HS-5 (cell line): ENCODE measurements at places on chromosomes 3 and 15.

DNA sequence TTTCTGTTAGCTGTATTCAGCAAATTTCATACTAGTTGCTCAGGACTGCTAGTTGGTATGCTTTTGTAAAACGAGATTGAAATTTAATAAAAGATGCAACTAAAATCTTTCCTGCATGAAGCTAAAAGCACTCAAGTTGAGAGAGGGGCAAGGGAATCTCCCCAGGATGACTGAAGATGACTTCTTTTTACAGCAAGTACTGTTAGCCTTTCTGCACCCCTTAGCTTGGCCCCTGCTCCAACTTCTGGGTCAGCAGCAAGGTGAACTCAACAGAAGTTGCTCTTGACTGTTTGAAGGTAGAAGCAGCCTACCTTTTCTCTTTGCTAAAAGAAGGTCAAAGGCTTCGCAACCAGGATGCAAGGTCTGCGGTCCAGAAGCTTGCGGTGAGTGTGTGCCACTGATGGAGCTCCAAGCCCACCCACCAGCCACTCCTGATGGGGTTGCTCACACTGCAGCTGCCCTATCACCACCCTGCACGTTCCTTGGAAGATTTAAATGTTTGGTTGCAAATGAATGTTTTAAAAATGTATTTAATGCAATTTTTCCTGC lies 32.5 kb downstream of the NME9 start:
- no peak for DNase-seq

DNA sequence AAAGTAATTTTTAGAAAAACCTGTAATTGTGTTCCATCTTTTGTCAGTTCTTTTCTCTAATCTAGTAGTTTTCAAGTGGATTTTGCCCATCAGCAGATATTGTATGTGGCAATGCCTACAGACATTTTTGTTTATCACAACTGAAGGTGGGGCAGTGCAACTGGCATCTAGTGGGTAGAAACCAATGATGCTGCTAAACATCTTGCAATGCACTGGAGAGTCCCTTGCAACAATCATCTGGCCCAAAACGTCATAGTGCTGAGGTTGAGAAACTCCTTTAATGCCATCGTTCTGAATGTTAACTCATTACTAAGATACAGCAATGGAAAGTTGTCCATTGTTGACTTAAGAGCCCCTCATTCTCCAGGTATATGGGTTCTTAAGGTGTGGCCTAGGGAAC lies 80.1 kb downstream of the BTD start:
- DNase-seq: no peak

DNA sequence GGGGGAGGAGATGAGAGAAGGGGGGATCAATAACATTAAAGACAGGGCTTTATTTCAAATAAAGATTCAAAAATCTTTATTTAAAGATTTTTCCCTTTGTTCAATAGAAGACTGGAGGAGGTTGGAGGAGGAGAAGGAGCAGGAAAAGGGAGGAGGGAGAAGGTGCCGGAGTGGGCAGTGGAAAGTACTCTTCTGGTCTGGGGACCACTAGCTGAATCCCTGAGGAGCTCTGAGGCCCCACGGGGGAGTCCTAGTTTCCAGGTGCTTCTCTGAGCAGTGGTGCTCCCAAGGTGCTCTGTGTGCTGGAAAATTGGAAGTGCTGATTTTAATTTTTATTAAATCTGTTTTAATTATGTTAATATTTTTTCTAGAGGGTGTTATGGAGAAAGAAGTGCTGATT lies 19.4 kb upstream of the SEMA4B start:
- DNase-seq: no peak

DNA sequence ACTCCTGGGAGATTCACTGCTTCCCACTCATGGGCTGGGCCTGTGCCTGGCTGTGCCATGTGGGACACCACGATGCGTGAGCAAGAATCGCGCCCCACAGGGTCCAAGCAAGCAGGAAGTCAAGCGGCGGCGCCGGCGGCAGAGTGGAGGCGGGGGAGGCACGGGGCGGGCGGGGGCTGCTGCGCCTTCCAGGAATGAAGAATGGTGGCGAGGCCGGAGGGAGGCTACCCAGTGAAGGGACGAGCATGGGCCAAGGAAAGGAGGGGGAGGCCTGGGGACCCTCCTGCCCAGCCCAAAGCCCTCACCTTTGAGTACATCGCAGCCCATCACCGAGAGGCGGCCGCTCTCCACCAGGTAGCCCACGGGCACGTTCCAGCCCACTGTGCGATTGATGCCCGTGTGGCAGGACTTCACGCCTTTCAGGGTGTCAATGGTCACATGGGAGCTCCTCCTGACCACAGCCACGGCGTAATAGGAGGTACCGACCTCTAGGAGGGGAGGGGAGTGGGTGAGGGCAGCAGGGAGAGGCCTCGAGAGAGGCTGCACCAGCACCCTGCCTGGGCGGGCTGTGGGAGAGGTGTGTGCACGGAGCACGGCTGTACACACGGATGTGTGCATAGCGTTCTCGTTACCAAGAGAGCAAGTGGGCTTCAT lies 5.5 kb downstream of the MELTF start:
- no peak for DNase-seq

- no peak for DNase-seq
Measured at GRCh38 chr3:126028096-126028495, 55.8 kb downstream of the SLC41A3 start.

DNA sequence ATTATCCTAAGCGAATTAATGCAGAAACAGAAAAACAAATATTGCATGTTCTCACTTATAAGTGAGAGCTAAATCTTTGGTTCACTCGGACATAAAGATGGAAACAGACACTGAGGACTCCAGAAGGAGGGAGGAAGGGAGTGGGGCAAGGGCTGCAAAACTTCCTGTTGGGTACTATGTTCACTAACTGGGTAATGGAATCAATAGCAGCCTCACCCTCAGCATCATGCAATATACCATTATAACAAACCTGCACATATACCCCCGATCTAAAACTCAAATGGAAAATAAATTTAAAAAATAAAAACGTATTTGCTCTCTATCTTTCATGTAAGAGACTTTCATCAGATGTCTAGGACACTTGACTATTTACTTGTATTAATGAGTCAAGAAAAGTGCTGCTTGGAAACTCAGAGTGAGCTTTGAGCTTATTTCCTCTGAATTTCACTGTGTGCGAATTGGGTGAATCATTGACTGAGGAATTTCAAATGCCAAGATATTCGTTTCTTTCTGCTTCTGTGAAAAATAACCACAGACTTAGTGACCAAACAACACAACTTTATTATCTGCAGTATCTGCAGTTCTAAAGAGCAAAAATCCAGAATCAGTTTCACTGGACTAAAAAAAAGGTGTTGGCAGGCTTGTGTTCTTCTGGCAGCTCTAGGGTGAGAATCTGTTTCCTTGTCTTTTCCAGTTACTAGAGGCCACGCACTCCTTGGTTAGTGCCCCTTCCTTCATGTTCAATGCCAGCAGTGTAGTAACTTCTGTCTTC lies 18.4 kb downstream of the TM4SF18 start:
- peak; percentile 71 for DNase-seq

DNA sequence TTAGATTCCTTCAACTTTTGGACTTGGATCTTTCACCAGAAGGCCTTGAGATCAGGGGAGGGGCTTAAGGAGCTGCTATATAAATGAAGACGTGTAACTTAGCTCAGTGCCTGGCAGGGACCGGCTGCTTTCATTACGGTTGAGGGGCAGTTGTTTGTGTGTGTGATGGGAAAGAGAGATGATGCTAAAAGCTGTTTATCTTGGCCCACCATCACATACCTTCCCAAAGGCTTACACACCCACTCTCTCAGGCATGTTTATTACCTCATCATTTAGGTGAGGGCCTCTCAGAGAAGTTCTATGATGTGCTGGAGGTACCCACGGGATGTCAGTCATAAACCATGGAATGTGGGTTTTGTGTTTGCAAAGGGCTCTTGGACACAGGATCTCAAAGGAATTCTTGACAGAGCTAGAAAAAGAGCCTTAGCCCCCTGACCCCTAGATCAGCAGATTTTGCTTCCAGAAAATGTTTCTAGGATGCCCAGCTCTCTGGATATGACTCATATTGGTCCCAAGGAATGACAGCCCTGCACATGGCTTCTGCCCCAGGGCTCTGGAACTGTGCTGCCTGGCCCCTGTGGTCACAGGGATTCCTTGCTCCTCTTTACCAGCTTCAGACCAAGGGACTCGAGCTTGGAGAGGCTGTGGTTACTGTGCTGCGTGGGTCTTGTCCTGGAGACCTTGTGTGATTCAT lies 15.9 kb upstream of the SMAD3 start:
- DNase-seq: peak; percentile 74

- DNase-seq: peak; percentile 39
Measured at GRCh38 chr3:116302087-116302747, 143.1 kb downstream of the LSAMP start.

GRCh38 chr15:47003568-47003967 lies 713.7 kb upstream of the SEMA6D start:
- DNase-seq: no peak

- DNase-seq: no peak
Measured at GRCh38 chr3:143551761-143552160, 296.5 kb downstream of the SLC9A9 start.

DNA sequence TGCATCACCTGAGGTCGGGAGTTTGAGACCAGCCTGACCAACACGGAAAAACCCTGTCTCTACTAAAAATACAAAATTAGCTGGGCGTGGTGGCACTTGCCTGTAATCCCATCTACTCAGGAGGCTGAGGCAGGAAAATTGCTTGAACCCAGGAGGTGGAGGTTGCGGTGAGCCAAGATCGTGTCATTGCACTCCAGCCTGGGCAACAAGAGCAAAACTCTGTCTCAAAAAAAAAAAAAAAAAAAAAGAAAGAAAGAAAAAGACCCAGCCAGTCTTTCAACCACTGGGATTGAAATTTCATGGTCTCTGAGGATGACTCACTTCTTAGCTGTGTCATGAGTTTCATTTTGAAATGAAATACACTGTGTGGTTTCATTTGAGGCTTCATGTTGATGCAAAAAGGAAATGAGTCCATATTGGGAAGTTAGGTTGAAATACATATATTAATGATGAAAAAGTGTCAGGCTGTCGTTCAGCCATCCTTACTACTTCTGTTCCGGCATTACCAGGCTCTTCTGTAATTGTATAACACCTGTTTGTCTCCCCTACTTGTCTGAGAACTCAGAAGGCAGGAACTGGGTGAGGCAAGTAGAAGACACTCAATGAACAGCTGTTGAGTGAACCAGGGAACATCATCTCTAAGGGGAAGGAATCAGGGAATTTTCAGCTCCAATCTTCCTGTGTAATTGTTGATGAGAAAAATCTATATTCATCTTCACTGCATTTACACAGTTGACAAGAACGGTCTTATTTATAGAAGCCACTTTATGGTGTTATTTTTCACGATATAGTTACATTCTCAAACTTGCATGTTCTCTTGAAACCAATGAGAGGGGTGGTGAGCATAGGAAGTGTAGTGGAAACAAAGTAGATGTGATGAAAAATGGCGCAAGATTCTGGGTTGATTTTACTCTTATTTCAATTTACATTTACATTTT lies 87.4 kb downstream of the NFKBIZ start:
- peak; percentile 88 for DNase-seq

GRCh38 chr15:75195122-75195765 lies 6.4 kb upstream of the C15orf39 start:
- no peak for DNase-seq

GRCh38 chr3:105997800-105998526 lies 129.2 kb upstream of the CBLB start:
- DNase-seq: peak; percentile 77

DNA sequence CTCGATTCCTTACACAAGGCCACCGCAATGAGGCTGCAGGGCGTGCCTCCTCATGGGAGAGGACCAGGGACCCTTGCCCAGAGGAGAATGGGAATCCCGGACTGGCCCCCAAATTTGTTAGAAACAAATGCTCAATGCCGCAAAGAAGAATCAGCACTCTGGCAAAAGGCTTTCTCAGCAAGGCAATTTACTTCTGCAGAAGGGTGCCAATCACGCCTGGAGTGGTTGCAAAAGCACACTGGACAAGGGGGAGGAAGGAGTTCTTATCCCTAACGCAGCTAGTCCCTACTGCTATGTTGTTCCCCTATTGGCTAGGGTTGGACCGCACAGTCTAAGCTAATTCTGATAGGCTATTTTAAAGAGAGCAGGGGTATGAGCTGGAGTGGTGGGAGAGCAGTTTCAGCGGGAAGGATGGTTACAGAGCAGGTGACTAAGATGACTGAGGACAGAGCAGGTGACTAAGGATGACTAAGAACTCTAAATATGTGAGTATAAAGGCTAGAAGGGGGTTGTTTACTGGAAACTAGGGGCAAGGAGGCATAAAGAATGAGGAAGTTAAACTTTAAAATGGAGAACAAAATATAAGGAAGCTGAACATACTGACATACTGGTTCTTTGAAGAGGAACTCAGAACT lies 48.5 kb downstream of the KATNBL1 start:
- no peak for DNase-seq

GRCh38 chr3:18445401-18446148 lies 20.4 kb upstream of the SATB1 start:
- no peak for DNase-seq

GRCh38 chr3:117355566-117355965 lies 646.0 kb downstream of the TUSC7 start:
- DNase-seq: no peak

DNA sequence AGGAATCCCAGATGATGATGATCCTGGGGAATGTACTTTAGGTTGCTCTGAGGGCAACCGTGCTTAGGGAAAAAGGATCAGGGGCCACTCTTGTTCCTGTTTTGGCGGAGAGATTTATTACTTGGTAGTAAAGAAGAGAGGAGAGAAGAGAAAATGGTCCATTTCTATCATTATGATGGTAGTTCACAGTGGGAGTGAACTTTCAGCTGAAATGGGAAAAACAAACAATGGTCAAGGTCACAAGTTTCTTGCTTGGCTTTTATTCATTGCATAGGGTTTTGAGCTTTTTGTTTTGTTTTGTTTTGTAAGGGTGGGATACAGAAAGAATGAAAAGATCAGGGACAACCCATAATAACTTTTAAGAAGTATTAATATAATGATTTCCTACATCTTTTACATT lies 7.7 kb upstream of the UMPS start:
- no peak for DNase-seq

- DNase-seq: no peak
Measured at GRCh38 chr3:162626172-162626571, 1129.6 kb downstream of the OTOL1 start.

DNA sequence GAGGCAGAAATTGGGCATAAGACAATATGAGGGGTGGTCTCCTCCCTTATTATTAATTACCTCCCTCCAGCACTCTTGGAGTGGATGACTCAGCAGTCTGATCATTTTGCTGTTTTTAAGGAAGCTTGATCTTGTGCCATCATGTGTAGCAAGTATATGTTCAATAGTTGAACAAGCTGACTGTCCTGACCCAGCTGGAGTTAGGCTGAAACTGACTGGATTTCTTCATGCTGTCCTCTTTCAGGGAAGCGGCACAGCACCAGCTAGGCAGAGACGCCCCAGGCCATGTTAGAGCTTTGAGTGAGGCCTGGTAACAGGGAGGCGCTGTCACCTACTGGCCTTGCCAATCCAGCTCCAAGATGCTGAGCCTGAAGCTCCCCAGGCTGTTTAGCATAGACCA lies 54.4 kb upstream of the KIF23 start:
- DNase-seq: no peak

GRCh38 chr15:87589134-87589533 lies 667.4 kb downstream of the NTRK3 start:
- DNase-seq: no peak

DNA sequence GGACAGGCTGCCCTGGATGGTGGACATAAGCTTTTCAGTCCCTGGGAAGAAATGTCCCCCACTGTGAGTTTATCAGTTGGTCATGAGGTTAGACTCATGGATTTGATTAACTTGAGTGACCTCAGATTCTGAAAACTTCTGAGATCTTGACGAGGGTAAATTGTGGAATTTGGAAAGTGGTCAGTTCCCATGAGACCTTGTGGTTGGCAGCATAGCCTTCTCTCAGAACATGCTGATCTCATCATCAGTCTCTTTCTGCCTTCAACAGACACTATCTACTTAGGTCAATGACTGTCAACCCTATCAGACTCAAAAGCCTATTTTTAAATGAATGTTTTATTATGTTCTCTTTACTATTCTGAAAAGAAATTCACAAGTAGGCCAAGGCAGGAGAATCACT lies 45.6 kb upstream of the NDUFB4 start:
- no peak for DNase-seq
